Heart left ventricle (tissue), 16 donors: ENCODE measurements at places on chromosomes 12 and 14. TPM values are rescaled to one million over a fixed set of nuclear protein-coding genes. Genes with fewer than 3 reads are reported as not detected.

GRCh38 chr12:75101781-75102180 is 107.9 kb downstream of the KCNC2 start:
- no peaks in the 10 kb centered on the region for H3K27me3 ChIP-seq
- H3K4me1 ChIP-seq = no peaks in the 10 kb centered on the region
- no peak overlapping the region for H3K4me3 ChIP-seq

GRCh38 chr12:132222096-132222807 is 78.0 kb downstream of the NOC4L start:
- H3K36me3 ChIP-seq = no peaks in the 10 kb centered on the region
- H3K27ac ChIP-seq = no peak overlapping the region
- H3K4me1 ChIP-seq = no peaks in the 10 kb centered on the region
- H3K4me3 ChIP-seq = no peak overlapping the region
- peaks cover 18% of the 10 kb centered on the region for H3K27me3 ChIP-seq

Gene TAS2R42
- total RNA-seq = not detected

Gene RPL10L
- total RNA-seq = not detected

- H3K36me3 ChIP-seq = no peaks in the 10 kb centered on the region
- peak overlapping the region; percentile 91 for H3K27ac ChIP-seq
- peaks cover 18% of the 10 kb centered on the region for H3K4me1 ChIP-seq
Measured at GRCh38 chr12:54359762-54360351, 4.4 kb downstream of the GPR84 start.

DNA sequence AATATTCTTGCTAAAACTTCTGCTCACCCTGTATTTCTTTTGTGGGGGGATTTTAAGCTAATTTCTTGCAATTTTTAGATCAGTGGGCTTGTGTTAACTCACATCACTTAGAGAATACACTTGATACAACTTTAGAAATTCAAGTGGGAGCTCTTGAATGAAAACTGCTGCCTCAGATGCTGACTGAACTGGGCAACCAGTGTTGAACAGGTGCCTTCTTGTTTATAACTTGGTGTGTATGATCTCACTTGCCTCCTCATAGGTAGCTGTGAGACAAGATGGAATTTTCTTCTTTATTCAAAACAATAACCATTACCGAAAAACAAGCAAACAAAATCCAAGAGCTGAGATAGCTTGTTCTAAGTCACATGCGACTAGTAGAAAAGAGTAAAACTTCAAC is 63.5 kb downstream of the FGD4 start:
- DNase-seq = no peak
- H3K36me3 ChIP-seq = no peaks in the 10 kb centered on the region
- H3K27me3 ChIP-seq = no peaks in the 10 kb centered on the region
- H3K27ac ChIP-seq = no peak overlapping the region
- no peak overlapping the region for H3K4me3 ChIP-seq

DNA sequence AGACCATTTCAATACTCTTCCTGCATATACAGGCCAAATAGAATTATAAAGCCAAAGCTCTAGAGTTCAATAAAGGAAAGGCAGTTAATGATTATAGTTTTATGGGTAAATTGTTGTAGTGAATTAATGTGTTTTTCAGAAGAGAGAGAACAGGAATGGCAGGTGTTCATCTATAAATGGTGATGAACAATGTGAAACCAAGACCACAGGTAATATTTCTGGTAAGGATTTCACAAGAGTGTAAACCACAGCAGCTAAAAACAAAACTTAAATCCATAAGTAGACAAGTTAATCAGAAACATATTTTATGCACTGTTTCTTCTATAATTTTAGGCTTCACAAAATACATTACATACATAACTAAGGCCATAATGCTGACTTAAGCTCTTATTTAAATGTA is 204.4 kb downstream of the SYT1 start:
- H3K36me3 ChIP-seq = no peaks in the 10 kb centered on the region
- no peaks in the 10 kb centered on the region for H3K4me1 ChIP-seq
- no peak overlapping the region for H3K4me3 ChIP-seq
- no peaks in the 10 kb centered on the region for H3K27me3 ChIP-seq
- DNase-seq = no peak
- no peak overlapping the region for H3K27ac ChIP-seq

- no peak overlapping the region for H3K27ac ChIP-seq
- no peaks in the 10 kb centered on the region for H3K36me3 ChIP-seq
- no peaks in the 10 kb centered on the region for H3K4me1 ChIP-seq
Measured at GRCh38 chr14:39228509-39229221, 5.0 kb upstream of the MIA2 start.

Gene RNASE7
- total RNA-seq = not detected

- H3K4me1 ChIP-seq = no peaks in the 10 kb centered on the region
- no peaks in the 10 kb centered on the region for H3K36me3 ChIP-seq
Measured at GRCh38 chr12:129486931-129487330, 416.9 kb downstream of the TMEM132D start.

DNA sequence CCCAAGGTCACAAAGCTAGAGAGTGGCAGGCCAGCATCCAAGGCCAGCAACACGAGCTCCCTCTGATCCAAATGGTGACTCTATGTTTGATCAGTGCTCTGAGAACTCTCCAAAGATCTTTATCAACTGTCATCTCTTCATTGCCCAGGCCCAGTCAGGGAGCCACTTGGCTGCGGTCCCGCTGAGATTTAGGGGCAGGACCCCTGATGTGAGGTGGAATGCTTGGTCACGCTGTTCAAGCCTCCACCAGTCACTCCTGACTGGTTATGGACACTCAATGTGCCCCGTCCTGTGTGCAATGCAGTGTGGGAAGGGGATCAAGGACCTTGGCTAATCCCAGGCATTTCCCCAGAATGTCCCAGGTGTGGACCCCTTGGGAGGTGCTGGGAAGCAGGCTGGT is 19.8 kb upstream of the TCL1B start:
- no peak overlapping the region for H3K27ac ChIP-seq
- no peak for DNase-seq
- H3K36me3 ChIP-seq = no peaks in the 10 kb centered on the region
- no peaks in the 10 kb centered on the region for H3K4me1 ChIP-seq
- H3K27me3 ChIP-seq = peaks cover 14% of the 10 kb centered on the region
